ENCODE measurements at places on chromosomes 13 and 19.

DNA sequence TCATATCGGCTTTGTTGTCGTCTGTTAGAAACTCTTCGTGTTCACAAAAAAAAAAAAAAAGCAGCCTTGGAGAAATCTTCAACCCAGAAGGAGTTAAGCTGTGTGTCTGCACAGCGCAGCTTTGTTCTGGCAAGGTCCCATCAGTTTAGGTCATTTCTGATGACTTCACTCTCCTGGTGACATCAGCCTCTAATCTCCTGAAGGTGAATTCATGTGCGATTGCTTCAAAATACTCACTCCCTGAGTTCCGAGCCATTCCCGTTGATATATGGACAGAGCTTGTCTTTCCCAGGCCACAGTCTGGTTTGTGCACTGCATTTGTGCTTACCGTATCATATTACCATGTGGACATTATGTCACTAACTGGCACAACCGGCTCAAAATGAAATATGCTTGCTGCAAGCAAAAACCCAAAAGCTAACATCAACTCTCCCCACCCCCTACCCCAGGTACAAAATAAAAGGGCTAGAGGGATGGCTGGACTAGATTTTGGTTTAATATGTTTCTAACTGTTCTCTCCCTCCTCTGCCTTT, 342.4 kb downstream of the KCNRG start:
- no peak for DNase-seq

- peak; percentile 85 for DNase-seq
Measured at GRCh38 chr19:3304871-3305423, 61.4 kb upstream of the NFIC start.

DNA sequence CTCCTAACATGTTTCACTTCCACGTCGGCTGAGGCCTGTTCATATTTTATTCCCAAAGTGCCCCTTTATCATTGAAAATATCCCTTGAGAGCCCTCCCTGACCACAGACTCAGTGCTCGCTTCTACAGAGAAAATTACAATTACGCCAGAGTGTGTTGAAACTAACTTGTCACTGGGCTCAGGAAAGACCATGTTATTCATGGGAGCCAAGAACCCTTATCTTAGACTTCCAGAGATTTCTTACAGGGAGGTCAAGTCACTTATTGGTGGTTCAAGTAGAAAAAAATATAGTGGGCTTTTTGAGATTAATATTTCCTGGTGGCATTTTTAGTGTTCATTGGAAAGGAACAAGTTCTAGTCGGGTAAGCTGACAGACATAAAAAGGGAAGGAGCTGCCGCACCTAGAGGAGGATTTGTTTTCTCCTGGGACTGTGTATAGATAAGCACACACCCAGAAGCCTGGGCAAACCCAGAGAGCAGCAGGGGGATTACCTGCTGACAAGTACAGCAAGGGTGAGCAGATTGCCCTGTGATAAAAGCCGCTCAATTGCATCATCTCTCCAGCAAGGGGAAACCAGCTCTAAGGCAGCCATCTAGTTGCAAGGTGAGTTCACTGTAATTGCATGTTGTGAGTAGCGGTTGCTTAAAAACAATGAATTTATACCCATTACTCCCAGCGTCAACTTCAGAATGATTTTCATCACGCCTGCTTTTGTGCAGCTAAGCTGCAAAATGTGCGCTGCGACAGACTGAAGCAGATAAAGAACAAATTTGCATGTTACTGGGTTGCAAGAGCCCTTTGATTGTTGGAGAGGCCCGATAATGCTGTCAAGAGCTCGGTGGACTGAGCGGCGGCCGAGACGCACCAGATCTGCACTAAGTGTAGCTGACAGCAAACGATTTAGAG, 46.2 kb downstream of the DCT start:
- DNase-seq, result peak; percentile 22

GRCh38 chr19:32605544-32605943, 24.6 kb downstream of the PDCD5 start:
- no peak for DNase-seq

- no peak for DNase-seq
Measured at GRCh38 chr19:57382806-57383488, 6.7 kb upstream of the ZNF548 start.

DNA sequence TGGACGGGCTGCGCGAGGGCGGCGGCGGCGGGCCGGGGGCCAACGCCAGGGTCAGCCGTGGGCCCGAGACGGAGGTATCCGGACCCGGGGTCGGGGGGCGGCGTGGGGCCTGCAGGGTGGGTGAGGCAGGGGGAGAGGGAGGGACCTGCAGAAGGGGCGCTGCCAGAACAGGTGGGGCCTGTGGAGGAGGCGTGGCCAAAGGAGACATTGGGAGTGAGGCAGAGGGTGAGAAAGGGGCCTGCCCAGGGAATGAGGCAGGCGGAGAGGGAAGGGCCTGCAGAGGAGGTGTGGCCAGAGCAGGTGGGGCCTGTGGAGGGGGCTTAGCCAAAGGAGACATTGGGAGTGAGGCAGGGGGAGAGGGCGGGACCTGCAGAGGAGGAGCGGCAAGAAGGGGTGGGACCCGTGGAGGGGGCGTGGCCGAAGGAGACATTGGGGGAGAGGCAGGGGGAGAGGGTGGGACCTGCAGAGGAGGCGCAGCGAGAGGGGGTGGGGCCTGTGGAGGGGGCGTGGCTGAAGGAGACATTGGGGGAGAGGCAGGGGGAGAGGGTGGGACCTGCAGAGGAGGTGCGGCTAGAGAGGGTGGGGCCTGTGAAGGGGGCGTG, 4.2 kb downstream of the PRR36 start:
- DNase-seq, result peak; percentile 90

GRCh38 chr13:106560821-106561220, 7.1 kb downstream of the ARGLU1 start:
- no peak for DNase-seq

DNA sequence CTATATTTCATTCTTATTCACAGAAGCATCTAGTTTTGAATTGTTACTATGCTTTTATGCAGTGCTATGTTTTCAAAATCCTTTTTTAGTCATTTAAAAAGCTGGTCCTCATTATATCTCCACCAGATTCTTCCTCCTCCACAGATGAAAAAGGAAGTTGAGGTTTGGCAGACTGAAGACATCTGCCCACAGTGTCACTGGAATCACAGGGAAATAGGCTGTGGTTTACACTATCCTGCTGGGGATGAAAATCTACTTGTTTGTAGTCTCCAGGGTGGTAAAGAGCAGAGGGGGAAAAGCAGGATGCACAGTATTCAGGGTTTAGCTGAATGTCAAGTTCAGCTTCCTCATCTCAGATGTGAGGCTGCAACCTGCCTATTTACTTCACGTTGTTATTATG, 351.2 kb downstream of the DNAJC15 start:
- DNase-seq, result no peak

DNA sequence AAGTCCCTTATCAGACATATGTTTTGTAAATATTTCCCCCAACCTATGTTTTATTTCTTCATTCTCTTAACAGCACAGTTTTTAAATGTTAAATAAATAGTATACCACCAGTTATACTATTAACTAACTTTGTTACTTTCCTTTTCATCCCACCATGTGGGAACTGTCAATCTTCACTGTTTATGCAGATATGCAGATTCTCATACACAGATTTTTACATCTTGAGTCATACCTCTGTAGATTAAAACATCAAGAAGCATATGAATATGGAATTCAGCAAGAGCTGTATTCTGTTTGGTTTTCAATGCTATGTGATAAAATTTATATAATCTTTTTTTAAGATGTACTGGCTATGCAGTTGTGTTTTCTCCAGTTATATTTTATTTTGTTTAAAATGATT, 566.3 kb downstream of the LIG4 start:
- DNase-seq, result no peak

DNA sequence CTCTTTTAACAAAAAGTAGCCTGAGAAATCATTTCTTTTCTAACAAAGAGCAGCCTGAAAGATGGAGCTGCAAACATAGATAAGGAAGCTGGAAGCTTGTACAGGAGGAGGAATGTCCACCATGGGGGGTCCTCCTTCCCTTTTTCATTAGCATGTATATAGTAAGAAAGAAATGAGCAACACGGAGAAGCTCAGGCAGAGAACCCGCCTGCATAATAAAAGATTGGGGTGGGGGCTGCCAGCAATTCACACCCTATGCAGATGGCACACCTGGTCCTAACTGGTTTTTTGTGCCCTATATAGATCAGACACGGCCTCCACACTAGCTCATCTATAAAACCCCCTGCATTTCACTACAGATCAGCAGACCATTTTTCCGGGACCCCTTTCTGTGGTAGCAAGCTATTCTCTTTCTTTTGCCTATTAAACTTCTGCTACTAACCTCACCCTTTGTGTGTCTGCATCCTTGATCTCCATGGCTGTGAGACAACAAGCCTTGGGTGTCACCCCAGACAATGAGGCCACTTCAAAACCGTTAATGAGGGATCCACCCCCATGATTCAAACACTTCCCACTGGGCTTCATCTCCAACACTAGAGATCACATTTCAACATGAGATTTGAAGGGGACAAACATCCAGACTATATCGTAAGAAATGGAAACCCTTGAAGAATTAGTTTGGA, 167.5 kb upstream of the FREM2 start:
- no peak for DNase-seq

- no peak for DNase-seq
Measured at GRCh38 chr13:23626700-23627099, 56.5 kb downstream of the TNFRSF19 start.

GRCh38 chr19:13208672-13209483, 58.7 kb downstream of the IER2 start:
- no peak for DNase-seq

All from NAMALWA (cell line).